ENCODE measurements at places on chromosomes 6 and 20.

DNA sequence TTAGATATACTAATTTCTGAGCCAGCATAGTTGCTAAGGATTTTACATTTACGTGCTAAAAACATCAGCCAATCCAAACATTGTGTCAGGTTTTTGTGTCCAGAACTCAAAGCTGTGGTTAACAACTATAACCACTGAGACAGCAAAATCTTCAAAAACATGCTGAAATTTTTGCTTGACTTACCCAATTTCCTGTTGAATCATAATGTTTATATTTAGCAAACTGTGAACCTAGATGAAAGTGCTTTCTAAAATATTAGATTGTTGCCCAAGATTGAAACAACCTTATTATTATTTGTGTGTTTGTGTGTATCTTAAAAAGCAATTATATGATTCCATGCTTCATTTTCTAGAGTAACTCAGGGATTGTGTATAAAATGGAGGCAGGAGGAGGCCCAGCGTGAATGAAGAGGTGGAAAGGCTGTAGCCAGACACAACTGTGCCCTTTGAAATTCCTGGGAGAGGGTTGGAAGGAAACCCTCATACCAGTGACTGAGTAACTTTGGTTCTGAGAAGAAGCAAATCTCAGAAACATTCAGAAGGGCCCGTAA is 48.0 kb downstream of the ARMC2 start:
- no peak for DNase-seq

- DNase-seq: no peak
These were observed 287.2 kb upstream of the SASH1 start for GRCh38 chr6:148055419-148055818.

DNA sequence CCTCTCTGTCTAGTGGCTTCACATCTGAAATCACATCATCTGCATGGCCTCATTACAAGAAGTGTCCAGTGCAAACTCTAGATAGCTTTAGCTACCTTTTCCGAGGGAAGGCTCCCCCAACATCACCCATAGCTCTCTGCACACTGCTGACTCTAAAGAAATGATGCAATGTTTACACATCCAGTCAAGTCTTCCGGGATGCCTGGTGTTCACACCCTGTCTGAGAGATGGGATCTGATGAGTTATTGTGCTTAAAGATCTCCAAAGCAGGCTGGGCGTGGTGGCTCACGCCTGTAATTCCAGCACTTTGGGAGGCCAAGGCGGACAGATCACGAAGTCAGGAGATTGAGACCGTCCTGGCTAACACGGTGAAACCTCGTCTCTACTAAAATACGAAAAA is 404.6 kb upstream of the IRAK1BP1 start:
- DNase-seq: no peak

DNA sequence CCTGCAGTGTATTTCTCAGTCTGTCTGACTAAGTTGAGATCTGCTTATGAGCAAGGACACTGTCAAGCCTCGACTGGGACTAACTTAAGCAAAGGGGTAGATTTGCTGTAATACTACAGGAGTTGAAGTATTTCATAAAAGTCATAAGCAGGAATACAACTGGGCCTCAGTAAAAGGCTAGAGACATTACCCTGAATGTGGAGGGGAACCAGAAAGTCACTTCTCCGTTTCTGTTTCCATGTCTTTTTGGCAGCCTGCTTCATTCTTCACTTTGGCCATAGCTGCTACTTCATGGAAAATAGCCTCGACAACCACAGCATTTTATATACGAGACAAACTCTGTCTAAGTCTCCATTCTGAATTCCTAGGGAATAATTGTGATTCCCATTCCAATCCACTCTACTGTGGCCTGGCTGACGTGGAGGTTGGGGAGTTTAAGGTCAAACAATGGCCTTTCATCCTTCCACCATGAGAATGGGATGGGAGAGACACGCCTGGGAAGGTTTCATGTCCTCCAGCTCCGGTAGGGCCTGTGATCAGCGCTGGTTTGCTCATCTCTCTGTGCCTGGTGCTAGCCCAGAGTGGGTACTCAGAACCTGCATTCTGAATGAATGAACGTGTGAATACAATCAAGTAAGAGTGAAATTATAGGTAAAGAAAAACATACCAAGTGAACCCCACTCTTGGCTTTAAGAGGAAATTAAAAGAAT is 37.1 kb upstream of the DUSP22 start:
- no peak for DNase-seq

DNA sequence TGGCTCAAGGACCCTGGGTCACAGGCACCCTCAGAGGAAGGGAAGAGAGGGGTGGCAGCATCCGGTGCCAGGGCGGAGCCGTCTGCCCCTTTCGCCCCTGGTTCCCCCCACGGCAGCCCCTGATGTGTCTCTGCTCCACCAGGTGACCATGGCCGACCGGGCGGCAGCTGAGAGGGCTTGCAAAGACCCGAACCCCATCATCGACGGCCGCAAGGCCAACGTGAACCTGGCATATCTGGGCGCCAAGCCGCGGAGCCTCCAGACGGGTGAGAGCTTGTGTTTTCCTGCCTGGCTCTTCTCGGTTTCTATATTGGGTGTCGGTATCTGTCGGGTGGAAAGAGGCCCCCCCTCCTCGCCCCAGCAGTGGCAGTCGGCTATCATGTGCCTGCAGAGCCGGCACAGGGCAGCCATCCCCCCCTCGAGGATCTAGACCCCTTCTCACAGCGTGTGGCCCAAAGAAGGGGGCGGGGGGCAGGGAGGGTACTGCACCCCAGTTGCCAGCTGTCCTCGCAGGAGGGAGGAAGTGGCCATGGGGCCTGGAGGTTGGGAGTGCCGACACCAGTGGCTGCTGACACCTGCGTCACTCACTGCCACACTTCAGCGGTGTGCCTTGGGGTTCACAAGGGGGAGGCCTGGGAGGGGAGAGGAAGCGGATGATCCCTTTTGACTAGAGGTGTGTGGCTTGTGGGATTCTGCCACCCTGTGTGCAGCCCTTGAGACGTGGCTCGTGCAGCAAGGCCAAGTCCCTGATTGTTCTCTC is 1.5 kb downstream of the RBM38 start:
- no peak for DNase-seq

- no peak for DNase-seq
These were observed 4.0 kb upstream of the BPI start for GRCh38 chr20:38299963-38300362.

GRCh38 chr6:156718647-156719394 is 58.4 kb upstream of the ARID1B start:
- no peak for DNase-seq

- DNase-seq: no peak
These were observed 113.4 kb upstream of the NXT1 start for GRCh38 chr20:23237201-23237600.

DNA sequence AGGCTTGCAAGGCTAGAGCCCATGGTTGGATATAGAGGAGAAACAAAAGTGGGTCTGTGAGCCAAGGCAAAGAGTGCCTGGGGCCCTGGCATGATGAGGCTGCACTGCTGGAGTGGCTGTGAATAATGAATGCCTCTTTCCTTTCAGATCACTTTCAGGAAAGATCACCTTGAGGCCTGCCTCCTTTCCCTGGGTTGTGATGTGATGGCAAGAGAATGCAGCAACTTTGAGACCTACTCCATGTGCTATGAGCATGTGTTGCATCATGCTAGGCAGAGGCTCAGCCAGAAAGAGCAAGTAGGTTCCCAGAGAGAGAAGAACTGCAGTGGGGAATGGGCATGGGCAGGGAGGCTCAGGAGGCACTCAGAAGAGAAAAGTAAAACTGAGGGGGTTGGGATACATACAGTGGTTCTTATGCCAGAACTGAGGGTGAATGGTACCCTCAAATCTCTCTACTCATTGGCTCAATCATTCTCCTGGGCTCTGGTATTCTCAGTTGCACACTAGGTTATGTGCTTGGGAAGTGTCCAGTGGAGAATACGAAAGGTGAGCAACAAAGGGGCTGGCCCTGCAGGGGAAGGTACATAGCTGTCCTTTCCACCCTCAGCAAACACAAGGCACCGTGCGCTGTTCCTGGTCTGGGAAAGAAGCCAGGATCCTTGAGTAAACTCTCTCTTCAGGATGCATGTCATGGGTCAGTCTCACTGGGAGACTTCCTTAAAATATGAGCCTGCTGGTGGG is 45.9 kb downstream of the CD164 start:
- DNase-seq: no peak

DNA sequence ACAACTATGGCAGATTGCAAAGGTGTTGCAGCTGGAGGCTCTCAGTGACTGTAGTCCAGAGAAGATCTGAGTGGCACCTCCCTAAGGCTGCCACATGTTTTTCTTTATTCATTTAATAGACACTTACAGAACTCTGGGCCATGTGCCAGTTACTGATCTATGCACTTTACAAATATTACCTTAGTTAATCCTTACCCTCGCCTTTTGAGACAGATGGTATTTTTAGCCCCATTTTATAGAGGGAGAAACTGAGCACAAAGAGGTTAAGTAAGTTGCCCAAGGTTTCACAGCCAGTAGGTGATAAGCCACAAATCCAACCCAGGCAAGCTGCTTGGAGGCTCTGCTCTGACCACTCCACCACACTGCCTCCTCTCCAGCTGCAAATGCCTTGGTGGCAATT is 6.5 kb upstream of the SCRT2 start:
- DNase-seq: no peak

DNA sequence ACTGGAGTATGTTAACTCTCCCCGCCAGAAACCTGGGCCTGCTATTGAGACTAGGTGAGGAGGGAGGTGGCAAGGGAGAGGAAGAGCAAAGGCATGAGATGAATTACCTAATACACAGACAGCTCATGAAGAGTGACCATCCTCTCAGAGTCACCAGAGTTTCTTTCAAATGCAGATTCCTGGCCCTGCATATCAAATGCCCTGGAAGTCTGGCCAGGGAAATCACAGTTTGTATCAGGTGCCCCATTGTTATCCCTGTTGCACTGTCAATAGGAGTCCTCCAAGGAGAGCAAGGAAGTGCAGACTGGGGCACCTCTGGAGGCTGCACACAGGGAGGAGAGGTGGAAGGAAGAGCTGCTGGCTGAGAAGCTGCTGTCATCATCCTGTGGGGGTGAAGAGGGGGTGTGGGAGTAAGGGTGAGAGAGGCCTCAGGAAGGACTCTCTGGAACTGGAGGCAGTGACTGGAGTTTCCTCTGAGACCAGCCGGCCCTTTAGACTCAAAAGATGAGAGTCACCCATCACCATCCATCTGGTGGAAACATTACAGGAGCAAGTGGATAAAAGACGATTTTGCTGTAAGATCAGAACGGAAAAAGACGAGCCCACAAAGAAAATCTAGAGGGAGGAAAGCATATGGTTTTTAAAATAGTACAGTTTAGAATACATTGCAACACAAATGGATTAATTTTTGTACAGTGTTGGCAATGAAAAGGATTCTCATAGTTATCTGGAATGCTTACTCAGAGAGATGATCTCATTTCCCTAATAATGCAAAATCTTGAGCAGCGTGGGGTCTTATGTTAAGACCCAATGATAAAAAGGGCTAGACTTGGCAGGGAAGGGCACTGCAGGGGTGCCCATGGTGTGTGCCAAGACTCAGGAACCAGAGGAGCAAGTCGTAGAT is 268.1 kb downstream of the UST start:
- DNase-seq: no peak

DNA sequence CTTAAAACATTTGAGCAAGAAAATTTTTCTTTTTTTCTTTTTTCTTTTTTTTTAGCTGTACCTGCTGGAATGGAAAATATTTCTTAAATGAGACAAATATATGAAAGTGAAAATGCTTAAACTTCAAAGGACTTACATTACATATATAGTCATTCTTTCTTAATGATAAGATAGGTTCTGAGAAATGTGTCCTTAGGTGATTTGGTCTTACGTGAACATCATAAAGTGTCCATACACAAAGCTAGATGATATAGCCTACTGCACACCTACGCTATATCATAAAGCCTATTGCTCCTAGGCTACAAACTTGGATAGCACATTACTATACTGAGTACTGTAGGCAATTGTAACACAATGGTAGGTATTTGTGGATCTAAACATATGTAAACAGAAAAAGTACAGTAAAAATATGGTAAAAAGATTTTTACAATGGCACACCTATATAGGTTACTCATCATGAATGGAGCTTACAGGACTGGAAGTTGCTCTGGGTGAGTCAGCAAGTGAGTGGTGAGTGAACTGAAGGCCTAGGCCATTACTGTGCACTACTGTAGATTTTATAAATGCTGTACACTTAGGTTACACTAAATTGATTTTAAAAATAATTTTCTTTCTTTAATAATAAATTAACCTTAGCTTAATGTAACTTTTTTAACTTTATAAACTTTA is 54.6 kb downstream of the RPP21 start:
- DNase-seq: no peak

- DNase-seq: no peak
These were observed 28.0 kb upstream of the MCM9 start for GRCh38 chr6:118963003-118963402.

DNA sequence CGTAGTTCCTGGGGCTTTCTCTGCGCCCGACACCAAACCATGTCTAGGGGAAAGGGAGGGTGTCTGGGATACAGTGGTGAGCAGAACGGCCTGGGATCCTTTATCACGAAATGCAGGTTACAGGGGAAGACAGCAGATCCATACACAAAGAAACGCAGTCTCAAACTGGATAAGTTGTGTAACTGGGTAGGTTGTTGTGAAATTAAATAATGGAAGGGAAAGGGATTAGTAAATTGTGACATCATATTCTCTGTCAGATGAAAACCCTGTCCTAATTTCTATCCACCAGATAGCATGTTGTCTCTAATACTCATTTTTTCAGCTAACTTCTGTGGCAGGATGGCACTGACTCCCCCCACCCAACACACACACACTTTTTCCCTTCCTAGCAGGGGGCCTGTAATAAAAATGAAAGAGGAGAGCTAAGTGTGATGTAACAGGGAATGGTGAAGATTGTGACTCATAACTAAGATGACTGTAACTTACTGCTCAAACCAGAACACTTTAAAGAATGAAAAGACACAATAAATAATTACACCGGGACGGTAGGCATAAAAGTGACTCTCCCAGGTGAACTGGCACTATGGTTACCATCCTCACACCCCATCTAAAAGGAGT is 769 bp upstream of the TRPC4AP start:
- DNase-seq: no peak

DNA sequence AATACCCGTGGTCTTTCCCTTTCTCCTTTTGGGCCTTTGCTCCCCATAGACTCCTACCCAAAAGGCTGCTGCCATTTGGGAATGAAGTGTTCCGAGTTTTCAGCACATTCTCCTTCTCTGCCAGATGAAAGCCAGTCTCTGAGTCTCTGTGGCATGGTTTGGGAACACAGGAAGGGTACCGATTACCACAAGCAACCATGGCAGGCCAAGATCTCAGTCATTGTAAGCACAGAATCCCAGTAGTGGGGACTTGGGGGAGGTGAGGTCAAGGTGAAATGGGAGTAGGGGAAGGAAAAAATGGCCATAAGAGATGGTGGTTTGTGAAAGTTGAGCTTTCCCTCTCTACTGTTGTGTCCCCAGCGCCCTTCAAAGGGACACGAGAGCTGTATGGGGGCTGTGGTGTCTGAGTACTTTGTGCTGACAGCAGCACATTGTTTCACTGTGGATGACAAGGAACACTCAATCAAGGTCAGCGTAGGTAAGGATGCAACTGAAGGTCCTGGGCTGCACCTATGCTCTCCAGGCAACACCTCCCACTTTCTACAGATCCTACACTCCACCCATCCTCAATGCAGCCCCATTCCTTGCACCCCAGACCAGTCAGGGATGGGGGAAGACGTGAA is 4.1 kb downstream of the CFB start:
- no peak for DNase-seq
